Activated naive CD4-positive, alpha-beta T cell treated with anti-CD3 and anti-CD28 coated beads, Interleukin-2, amount 10 ng/mL, durations not matched to agents 7 days and 5 days (primary cell): ENCODE measurements at places on chromosomes 11 and 22.

DNA sequence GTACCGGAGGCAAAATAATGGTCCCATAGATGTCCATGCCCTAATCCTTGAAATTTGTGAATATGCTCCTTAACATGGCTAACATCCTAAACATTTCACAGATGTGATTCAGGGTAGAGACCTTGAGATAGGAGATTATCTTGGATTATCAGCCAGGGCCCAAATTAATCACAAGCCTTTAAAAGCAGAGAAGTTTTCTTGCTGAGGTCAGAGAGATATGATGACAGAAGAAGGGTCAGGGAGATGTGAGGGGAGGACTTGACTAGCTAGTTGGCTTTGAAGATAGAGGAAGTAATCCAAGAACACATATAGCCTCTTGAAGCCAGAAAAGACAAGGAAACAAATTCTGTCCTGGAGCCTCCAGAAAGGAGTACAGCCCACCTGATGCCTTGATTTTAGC is 19.1 kb upstream of the FDX1 start:
- no peak for DNase-seq

DNA sequence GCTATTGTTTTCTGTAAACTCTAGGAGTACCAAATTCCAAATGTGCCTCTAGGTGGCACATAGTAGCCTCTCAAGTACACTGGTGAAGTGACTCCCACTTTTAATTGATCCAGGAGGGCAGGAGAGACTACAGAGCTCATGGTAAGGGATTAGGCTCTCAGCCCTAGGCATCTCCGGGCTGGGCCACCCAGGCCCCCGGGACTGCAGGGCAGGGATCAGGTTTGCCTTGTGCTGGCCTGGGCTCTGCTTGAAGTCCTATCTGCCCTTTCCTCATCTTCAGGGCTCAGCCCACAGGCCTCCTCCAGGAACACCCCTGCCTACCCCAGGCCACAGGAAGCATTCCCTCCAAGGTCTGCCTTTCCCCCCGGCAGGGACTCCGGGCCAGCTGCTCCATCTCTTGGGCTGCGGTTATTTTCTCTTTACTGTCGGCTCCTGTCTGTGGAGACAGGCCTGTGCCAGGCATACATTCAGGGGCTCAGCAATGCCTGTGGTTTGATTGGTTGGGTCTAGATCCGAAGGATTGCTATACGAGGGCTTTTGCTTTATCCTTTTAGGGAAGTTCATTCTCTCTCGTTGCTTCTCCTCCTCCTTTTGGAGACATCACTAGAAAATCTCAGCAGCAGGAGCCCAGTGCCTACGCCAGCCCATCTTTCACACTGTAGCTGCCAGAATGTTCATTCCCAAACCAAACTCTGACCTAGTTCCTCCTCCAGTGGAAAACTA is 32.8 kb downstream of the PARVA start:
- no peak for DNase-seq

DNA sequence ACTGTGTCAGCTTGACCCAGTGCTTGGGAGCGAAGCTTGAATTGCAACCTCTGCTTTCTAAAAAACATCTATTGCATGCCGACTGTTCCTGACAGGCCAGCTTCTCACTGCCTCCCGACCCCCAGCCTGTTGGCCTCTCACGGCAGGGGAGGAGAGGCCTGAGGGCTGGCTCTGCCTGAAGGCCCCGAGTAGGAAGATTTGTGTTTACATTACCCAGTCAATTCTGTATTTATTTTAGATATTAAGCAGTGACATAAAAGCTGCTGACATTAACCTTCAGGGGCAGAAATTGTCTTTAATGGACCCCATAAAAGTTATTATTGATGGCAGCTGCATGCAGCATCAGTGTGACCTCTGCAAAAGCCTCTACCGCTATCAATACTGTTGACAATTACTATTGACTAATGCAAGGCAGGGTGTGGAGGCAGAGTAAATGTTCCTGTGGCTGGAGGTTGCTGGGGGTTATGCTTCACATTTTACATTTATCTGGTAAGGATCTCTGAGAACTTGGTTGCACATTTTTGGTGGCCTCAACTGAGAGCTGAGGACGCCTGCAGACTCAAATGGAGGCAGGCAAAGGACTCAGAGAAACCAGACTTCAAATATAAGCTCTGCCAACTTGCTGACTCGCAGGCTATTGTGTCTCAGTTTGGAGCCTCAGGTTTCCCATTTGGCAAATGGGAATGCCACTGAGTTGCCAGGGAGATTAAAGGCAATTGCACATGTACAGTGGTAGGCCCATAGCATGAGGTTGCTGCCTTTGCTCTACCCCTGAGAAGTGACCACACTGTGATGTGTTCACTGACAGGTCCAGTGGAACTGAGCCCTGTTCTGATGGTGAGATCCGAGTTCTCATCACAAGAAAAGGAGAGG is 380.5 kb downstream of the TENM4 start:
- no peak for DNase-seq

- no peak for DNase-seq
Measured at GRCh38 chr11:40130427-40130826, 1329.0 kb downstream of the LRRC4C start.

GRCh38 chr11:59284773-59285129 is 72.0 kb upstream of the MPEG1 start:
- DNase-seq, result no peak

- no peak for DNase-seq
Measured at GRCh38 chr11:87338046-87338639, 300.4 kb downstream of the TMEM135 start.

DNA sequence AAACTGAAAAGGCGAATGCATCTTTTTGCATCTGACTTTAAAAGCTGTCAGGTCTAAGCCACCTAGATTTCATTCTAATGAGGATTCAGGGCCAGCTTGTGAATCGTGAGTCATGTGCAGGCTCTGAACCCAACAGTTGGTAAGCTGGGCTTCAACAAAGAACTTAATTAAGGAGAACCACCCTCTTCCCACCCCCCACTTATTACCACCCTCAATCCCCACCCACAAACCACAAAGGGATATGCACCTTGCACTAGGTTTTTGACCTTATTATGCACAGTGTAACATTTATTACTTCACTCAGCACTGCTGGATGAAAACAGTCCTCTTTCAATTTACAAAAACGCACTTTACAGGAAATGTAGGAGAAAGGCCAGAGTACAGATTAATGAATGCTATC is 94.1 kb upstream of the LIN7C start:
- no peak for DNase-seq

DNA sequence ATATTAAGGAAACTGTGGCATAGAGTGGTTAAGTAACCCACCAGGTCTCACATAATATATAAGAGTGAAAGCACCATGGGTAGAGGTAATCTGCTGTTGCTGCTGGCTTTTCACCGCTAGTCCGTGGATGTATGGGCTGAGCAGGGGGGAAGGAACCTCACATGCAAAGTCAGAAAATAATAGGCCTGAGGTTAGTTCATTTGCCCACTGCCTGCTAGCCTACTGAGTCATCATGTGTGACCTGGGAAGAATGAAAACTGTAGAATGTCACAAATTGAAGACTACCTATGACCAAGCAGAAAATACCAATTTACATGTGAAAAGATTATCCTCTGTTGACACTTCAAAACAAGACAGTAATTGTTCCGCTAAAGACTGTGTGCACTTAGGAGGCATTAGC is 560.1 kb upstream of the FAT3 start:
- no peak for DNase-seq

DNA sequence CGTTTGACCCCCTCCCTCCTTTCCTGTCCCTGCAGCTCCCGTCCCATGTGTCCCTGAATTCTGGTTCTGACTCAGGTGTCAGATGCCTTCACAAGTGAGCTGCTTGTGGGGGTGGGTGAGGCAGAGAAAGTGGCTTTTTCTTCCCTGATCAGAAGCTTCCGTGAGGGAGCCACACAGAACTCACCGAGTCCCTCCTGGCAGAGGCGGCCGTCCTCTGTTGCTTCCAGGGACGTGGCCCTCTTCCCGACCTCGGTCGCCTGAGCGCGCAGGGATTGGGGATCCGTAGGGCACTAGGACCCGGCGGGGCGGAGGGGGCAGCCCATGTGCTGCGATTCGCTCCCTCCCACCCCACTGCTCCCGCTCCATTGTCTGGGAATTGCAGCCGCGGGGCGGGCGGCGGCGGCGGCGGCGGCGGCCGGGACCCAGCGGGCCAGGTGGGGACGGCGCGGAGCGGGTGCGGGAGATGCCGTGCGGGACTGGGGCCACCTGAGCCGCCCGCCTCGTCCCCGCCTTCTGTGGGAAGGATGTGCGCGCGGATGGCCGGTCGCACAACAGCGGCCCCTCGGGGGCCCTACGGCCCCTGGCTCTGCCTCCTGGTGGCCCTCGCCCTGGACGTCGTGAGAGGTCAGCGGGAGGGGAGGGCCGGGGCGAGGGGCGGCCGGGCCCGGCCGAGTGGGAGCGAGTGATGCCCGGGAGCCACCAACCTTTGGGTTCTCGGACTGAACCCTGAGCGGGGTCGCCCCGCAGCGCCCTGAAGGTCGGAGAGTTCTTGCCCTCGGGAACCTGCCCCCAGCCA is at the start of gene TMEM132A:
TSS of gene TMEM132A (plus strand) at position 351 of the 796 bp plus-strand sequence. CDS start at position 525, 174 bp downstream.
- peak; percentile 41 for DNase-seq

DNA sequence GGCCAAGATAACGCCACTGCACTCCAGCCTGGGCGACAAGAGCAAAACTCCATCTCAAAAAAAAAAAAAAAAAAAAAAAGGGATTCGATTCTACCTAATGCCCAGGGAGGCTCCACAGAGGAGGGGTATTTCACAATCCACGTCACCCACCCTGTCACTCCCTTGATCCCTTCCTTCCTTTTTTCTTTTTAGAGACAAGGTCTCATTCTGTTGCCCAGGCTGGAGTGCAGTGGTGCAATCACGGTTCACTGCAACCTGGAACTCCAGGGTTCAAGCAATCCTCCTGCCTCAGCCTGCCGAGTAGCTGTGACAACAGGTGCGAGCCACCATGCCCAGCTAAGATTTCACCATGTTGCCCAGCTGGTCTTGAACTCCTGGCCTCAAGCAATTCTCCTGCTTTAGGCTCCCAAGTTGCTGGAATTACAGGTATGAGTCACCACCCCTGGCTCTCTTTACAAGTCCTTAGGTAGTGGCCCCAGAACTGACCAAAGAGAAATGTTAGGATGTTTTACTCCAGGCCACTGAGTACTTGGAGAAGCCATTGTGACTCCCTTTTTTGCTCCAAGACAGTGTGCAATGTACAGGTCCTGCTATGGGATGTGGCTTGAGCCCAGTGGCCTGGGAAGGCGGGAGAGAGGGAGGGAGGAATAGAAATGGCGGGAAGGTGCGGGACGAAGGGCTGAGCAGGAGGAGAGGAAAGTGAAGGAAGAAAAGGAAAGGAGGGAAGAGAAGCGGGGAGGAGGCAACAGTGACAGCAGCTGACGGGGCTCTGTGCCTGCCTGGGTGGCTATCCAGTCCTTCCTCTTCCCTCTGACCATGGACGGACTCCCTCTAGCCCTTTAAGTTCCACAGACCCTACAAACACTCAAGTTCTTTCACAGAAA is 11.8 kb upstream of the FXYD2 start:
- no peak for DNase-seq

DNA sequence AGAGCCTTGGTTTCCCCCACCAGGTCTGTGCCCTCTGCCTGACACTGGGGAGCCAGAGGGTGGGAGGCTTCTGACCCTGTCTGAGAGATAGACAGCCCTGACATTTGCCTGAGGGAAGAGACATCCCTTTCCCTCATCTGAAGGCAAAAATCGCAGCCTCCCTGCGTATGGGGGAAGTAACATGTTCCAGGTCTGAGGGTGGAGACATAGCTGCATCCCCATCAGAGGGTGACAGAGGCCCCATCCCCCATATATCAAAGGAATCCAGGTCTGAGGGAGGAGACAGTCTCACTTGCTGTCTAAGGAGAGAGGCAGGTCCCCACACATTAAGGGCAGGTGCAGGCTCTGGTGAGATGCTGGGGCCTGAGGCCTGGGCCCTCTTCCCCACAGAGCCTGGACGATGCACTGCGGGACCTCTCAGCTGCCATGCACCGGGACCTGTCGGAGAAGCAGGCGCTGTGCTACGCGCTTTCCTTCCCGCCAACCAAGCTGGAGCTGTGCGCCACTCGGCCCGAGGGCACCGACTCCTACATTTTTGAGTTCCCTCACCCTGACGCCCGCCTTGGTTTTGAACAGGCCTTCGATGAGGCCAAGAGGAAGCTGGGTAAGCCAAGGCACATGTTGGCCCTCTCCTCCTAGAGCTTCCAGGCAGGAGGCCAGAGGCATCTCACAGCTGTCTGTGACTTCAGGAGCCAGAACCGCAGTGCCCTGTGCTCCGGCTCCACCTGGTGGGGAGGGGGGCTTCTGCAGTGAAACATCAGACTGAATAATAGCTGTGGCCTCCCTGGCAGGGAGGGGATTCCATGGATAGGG is 16.1 kb upstream of the RELT start:
- DNase-seq, result peak; percentile 60

GRCh38 chr11:13963949-13964770 is 1.6 kb downstream of the SPON1 start:
- peak; percentile 33 for DNase-seq

DNA sequence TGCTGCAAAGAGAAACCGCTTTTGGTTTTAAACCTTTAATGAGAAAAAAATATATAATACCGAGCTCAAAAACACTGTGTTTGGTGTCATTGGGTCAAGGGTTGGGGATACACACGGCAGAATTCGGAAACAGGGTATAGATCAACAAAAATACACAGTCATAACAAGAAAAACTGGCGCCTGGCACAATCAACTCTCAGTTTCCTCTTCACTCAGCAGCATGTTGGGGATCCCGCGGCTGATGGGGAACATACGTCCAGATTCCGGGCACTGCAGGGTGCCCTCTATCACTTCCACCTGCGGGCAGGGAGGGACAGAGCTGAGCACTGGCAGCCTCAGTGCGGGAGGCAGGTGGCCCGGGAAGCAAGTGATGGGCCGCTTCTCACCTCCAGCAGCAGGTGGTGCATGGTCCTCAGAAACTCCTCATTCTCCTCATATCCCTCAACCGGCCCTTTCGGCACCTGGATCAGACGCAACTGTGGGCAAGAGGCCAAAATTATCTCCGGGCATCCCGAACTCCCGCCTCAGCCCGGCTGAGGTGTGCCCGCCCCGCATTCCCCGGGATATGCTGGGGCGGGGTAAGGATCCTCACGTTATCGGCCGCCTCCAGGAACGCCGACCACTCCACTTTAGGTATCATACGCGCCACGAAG is 561 bp downstream of the TRMT112 start:
- DNase-seq, result peak; percentile 57

GRCh38 chr11:91261513-91261912 is 963.1 kb upstream of the FAT3 start:
- DNase-seq, result no peak
